ENCODE measurements at places on chromosomes 3 and 15. TPM values are rescaled to one million over a fixed set of nuclear protein-coding genes. Genes with fewer than 3 reads are reported as not detected.

- peaks cover 65% of the 10 kb centered on the region for H3K4me1 ChIP-seq
- peak overlapping the region; percentile 87 for H3K27ac ChIP-seq
- peaks cover 7% of the 10 kb centered on the region for H3K36me3 ChIP-seq
- DNase-seq, result no peak
- no peak overlapping the region for H3K4me3 ChIP-seq
These were observed 48.3 kb downstream of the CCDC12 start for GRCh38 chr3:46928282-46928681.

GRCh38 chr3:42829628-42830436 lies 20.6 kb downstream of the ACKR2 start:
- peak overlapping the region; percentile 82 for H3K27ac ChIP-seq
- H3K4me1 ChIP-seq, result no peaks in the 10 kb centered on the region
- no peak overlapping the region for H3K4me3 ChIP-seq
- H3K36me3 ChIP-seq, result no peaks in the 10 kb centered on the region
- no peak for DNase-seq

- no peak for DNase-seq
- H3K27me3 ChIP-seq, result no peaks in the 10 kb centered on the region
- H3K27ac ChIP-seq, result no peak overlapping the region
- H3K4me1 ChIP-seq, result no peaks in the 10 kb centered on the region
- H3K4me3 ChIP-seq, result no peak overlapping the region
- no peaks in the 10 kb centered on the region for H3K36me3 ChIP-seq
These were observed 248.1 kb downstream of the KLF13 start for GRCh38 chr15:31574766-31575165.

DNA sequence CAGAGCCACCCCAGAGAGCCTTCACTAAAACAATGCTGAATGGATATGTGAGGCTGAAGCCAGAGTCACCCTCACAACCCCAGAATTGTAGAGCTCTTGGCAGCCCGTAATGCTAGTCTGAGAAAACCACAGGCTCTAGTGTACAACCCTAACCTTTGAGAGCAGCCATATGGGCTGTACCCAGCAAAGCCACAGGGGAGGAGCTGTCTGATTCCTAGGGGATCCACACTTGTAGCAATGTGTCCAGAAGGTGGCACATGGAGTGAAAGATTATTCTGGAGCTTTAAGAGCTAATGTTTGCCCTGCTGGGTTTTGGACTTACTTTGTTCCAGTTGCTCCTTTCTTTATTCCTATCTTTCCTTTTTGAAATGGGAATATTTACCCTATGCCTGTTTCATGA lies 626.8 kb downstream of the GRM7 start:
- H3K27ac ChIP-seq, result no peak overlapping the region
- no peak for DNase-seq
- H3K36me3 ChIP-seq, result no peaks in the 10 kb centered on the region
- no peaks in the 10 kb centered on the region for H3K27me3 ChIP-seq
- no peaks in the 10 kb centered on the region for H3K4me1 ChIP-seq
- H3K4me3 ChIP-seq, result no peak overlapping the region

GRCh38 chr15:67300266-67301025 lies 45.9 kb downstream of the IQCH start:
- H3K27ac ChIP-seq, result no peak overlapping the region
- H3K4me1 ChIP-seq, result no peaks in the 10 kb centered on the region
- no peak for DNase-seq
- no peaks in the 10 kb centered on the region for H3K27me3 ChIP-seq

DNA sequence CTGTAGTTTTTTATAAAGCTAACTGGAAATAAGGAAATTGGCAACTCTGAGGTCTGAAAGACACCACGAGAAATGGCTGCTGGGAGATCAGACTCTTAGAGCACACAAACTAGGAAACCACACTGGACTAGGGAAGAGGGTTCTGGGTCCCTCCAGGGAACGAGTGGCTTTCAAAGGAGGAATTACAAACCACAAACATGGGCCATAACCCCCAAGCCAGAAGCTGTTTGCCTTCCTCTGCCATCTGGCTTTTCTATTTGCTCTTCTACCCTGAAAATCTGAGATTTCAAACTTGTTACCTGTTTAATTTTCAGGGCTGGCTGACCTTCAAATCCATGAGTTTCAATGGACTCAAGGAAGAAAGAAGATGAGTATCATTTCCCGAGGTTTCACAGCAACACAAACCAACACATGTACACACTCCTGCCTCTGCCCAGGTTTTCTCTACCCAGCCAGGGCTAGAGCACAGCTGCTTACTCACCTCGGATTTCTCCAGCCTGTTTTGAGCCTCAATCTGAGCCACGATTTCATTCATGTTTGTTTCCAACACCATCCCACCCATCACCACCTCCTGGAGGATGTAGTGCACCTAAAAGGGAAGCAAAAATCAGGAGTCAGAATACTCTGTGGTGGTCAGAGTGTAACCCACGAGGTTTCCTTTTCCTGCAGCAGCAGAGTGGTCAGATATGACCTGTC lies 22.6 kb upstream of the ANPEP start:
- no peaks in the 10 kb centered on the region for H3K27me3 ChIP-seq
- H3K36me3 ChIP-seq, result peaks cover 32% of the 10 kb centered on the region
- no peak for DNase-seq
- no peak overlapping the region for H3K4me3 ChIP-seq

DNA sequence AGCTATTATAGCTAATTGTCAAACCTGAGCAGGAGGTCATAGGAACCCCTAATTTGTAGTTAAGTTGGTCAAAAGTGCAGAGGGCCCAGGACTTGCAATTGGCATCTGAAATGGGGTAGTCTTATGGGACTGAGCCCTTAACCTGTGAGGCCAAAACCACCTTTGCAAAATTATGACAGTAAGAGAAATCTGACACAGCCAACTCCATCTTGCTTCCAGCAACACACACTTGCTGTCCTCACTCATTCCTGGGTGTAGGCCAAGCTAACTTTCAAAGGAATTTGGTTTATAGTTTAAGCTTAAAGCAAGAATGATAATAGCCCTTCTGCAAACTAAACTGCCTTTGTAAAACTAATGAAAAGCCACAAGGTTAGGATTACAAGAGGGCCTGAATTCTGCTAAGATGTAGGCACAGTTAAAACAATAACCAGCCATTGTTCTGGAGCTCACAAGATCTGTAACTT lies 57.6 kb upstream of the FRMD4B start:
- no peaks in the 10 kb centered on the region for H3K36me3 ChIP-seq
- H3K27me3 ChIP-seq, result no peaks in the 10 kb centered on the region
- no peak overlapping the region for H3K4me3 ChIP-seq

DNA sequence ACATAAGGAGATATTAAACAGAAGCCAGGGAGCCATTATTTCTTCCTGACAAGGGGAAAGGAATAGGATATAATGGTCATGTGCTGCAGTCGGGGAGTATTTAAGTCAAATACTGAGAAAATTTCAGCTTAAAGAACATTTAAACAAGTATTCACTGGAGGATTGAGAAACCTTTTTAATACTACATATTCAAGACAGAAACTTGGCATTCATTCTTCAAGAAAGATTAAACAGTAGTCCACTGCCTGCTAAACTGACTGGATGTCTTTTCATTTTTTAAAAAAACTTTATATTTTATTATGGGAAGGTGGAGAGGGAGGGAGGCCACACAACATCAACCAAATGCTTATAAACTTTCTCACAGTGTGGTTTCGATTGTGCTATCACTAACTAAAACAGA lies 107.4 kb upstream of the CBLB start:
- no peak overlapping the region for H3K4me3 ChIP-seq
- H3K36me3 ChIP-seq, result no peaks in the 10 kb centered on the region
- no peaks in the 10 kb centered on the region for H3K27me3 ChIP-seq
- no peak for DNase-seq
- no peak overlapping the region for H3K27ac ChIP-seq

- no peaks in the 10 kb centered on the region for H3K4me1 ChIP-seq
- H3K4me3 ChIP-seq, result no peak overlapping the region
- H3K27ac ChIP-seq, result no peak overlapping the region
These were observed 12.9 kb downstream of the OPA1 start for GRCh38 chr3:193605876-193606275.

CCR8 gene
- total RNA-seq, result not detected

GOLGA6D gene
- total RNA-seq, result not detected

PHLDB2 gene
- 22.9 TPM for total RNA-seq

DUOXA2 gene
- 10.0 TPM for total RNA-seq

ADGRG7 gene
- 18.3 TPM for total RNA-seq

FEZF2 gene
- total RNA-seq, result not detected

CTXN2 gene
- not detected for total RNA-seq
